ENCODE measurements at places on chromosomes 1 and 21.

DNA sequence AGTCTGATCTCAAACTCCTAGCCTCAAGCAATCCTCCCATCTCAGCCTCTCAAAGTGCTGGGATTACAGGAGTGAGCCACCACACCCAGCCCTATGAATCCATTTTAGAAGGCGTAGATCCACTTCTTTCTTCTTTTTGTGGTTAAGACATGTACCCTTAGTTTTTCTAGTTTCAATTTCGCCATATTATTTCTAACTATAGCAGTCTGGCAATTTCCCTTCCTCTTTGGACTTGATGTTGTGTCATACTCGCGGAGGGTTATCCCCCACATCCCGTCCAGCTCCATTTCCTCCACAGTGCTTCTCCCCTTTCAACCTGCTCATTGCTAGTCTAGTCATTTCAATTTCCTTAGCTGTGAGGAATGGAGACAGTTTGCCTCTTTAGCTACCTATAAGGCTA lies 5.2 kb upstream of the LRRC8D start:
- DNase-seq = no peak

GRCh38 chr1:204337036-204337429 lies 22.7 kb downstream of the PLEKHA6 start:
- no peak for DNase-seq

GRCh38 chr1:6596886-6597776 lies 5.5 kb downstream of the KLHL21 start:
- DNase-seq = no peak

- DNase-seq = no peak
Measured at GRCh38 chr1:14824314-14824915, 225.9 kb downstream of the KAZN start.

- no peak for DNase-seq
Measured at GRCh38 chr1:21773585-21773984, 9.4 kb downstream of the USP48 start.

DNA sequence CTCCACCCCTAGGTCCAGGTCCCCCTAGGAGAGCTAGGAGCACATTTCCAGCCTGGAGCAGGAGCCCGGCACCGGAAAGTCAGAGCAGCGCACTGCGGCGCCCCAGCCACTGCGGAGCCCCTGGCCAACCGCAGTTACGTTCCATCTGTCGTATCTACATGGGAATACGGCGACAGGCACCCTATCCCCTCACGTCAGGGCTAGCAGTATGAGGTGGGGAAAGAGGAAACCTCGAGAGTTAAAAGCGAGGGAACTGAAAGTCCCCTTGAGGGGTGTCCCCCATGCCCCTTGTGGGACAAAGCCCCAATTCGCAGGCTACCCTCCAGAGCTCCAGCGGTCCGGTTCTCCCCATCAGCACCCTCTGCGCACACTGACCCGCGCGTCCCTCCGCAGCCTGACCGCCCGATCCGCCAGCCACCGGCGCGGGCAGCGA lies 995 bp downstream of the COLGALT2 start:
- no peak for DNase-seq

- DNase-seq = no peak
Measured at GRCh38 chr1:227355542-227356245, 37.4 kb upstream of the CDC42BPA start.

- DNase-seq = no peak
Measured at GRCh38 chr1:9164919-9165318, 36.0 kb upstream of the GPR157 start.

DNA sequence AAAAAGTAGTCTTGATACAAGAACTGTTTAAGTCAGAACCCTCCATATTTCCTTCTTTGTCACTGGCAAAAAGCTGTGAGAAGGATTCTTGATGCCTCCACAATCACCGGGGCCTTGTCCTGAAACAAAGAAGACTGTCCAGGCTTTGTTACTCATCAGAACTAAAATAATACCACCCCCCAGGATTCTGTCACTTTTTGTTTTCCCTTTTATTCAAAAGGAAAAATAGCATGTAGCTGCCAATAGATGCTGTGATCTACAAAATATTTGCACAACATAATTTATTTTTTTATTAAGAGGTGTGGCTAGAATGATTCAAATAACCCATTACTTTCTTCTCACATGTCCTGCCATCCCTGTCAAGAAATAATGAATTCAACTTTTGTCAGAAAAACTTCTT lies 173.7 kb downstream of the LYPLAL1 start:
- no peak for DNase-seq

DNA sequence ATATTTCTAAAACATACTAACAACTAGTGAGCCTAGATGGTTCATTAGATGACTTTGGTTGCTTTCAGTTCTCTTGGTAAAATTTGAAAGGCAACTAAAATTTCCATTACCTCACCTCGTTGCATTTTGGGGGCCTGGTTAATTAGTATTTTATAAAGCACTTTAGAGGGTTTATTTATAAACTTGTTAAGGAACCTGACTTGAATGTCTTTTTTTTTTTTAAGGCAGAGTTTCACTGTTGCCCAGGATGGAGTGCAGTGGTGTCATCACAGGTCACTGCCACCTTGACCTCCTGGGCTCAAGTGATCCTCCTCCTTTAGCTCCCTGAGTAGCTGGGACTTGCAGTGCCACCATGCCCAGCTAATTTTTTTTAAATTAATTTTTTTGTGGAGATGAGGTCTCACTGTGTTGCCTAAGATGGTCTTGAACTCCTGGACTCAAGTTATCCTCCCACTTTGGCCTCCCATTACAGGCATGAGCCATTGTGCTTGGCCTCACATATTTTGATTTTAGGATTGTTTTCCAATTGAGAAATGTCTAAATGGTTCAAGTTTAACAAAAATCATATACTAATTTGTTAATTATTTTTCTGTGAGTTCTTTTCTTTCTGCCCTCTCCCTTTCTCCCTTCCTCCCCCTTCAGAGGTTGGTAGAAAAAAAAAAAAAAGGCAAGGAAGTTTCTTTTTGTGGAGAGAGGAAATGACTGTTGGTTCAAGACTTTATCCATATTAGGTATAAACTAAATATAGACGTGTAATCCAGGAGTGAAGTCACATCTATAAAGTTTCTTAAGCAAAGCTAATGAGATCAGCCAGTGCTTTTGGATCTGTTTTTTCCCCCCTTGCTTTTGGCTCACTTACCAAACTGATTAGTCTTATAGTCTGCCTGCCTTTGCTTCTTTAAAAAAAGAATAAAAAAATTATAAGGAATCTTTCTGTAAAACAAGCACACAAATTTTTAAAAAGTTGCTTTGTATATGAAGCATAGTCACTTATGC lies 24.7 kb downstream of the CLIC4 start:
- DNase-seq = no peak

DNA sequence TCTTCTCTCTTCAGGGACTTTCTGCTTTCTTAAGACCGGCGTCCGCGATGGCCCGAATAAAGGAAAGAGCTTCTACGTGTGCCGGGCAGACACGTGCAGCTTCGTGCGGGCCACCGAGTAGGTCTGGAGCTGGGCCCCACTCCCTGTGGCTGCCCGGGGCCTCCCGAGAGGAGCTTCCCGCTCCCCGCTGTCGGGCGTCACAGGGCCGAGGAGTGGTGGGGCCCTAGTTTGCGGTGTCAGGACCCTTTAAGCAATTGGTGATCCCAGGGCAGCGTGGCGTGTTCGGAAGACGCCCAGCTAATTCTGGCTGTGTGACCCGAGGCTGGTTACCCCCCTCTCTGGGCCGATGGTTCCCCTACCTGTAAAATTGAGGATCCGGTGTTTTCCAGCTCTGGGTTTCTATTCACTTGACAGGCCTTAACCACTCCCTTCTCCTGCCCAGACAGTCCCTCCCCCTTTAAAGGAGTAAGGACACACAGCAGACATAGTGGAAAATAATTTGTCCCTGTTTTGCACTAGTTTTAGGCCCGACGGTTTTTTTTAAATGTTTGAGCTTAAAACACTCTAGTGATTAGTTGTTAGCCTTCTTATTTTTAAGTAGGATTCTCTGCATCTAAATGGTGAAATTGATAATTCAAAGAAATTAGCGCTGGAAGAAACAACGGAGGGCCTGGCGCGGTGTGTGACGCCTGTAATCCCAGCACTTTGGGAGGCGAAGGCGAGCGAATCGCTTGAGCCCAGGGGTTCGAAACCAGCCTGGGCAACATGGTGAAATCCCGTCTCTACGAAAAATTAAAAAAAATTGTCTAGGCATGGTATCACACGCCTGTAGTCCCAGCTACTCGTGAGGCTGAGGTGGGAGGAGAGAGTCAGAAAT lies 553 bp downstream of the TTF2 start:
- DNase-seq = no peak

GRCh38 chr1:7749126-7749525 lies 22.0 kb upstream of the VAMP3 start:
- DNase-seq = no peak

DNA sequence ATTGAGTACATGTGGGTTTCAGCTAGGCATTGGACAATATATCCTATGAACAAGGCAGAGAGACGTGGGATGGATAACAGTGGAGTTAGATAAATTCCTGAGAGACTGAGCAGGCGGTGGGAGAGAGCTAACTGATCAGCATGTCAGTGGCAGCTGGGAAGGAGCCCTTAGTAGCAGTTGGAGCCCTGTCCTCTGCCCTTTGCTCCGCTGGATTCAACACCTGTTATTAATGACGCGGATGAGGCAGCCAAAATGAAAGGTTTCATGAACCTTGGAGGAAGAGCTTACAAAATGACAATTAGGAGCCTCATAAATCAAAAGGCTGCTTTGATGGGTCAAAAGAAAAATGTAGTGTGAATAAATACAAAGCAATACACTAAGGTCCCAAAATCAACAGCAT lies 16.1 kb downstream of the UBIAD1 start:
- no peak for DNase-seq

DNA sequence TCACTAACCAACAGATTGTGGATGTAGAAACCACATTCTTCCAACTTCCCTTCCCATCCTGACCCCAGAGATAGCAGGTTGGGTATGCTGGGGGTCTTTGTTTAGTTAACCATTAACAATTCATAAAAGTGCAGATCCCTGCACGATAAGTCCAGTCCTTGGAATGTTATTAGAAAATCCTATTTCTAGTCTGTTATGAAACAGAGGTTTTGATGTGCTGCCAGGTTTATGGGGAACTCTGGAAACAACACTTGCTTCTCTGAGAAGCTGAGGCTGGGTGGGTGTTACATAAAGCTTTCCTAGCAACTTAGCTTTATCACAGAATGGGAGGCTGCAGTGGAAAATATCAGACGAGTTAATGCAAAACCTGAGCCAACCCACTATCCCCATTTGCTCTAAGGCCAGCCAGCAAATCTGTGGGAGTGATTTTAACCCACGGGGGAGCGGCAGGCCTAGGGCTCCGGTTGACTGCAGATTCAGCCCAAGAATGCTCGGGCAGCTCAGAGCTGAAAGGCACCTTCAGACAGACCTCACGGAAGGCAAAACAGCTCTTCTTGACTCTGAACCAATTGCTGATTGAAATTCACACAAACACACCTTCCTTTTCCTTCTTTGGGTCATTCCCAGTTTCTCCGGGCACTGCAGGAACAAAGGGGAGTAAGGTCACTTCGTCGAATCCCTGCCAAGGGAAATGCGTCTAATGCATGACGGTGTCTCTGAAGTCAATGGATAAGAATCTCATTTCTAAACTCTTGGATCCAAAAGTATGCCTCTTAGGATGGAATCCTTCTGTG lies 111.7 kb upstream of the IRF2BP2 start:
- no peak for DNase-seq

DNA sequence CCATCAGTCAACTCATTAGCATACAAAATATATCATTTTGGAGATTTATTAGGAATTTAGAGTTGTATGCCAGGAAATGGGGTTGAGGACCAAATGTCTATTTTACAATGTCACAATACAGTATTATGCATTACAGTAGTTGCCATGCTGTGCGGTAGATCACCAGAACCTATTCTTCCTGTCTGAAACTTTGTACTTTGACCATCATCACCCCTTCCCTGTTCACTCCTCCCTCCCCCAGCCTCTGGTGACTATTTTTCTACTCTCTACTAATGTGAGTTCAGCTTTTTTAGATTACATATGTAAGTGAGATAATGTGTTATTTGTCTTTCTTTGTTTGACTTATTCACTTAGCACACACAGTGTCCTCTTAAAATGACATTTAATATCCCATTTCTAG lies 50.8 kb downstream of the PTBP2 start:
- DNase-seq = no peak

- DNase-seq = no peak
Measured at GRCh38 chr1:43381612-43382011, 8.0 kb downstream of the MED8 start.

DNA sequence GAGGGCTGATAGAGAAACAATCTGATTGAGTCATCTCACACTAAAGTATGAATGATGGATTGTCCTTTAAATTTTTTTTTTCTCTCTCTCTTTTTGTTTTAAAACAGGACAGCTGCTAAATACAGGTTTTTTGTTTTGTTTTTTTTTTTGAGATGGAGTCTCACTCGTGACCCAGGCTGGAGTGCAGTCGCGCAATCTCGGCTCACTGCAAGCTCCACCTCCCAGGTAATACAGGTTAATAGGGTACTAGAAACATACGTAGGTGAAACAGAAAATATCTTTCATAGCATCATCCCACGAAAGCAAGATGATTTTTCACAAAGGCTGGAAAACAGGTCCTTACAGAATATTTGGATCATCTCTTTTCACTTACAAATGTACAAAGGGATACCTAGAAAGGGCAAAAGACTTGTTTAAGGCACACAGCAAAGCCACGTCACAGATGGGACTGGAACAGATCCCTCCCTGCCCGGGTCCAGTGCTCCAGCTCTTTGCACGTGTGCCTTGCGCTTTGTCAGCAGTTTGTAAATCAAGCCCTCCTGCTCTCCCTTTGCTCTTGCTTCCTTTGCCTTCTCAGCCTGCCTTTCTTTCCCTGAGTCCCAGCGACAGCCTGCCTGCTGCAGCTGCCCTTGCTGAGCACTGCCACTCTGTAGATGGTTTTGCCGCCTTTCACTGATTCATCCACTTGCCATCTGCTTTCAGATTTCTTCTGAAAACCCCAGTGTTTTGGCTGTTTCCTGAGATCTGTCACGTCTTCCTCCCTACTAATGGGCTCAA lies 171.3 kb upstream of the BEND5 start:
- no peak for DNase-seq

GRCh38 chr1:86137436-86137835 lies 19.1 kb downstream of the COL24A1 start:
- DNase-seq = no peak

DNA sequence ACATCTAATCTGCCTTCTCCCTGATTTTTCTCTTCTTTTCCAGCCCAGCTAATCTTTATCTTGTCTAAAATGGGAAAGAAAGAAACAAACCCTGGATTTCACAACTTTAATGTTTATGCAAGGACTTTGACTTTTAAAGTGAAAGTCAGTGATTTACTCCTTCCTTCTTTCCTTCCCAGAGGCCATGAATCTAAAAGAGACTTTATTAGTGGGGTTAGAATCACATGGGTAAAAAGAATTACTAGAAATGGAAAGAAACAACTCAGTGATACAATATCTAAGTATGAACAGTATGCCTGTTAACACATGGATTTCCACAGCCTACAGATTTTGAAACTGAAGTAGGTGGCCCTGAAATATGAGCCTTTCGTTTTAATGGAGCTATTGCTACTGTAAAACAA lies 59.8 kb upstream of the KCNK2 start:
- no peak for DNase-seq

DNA sequence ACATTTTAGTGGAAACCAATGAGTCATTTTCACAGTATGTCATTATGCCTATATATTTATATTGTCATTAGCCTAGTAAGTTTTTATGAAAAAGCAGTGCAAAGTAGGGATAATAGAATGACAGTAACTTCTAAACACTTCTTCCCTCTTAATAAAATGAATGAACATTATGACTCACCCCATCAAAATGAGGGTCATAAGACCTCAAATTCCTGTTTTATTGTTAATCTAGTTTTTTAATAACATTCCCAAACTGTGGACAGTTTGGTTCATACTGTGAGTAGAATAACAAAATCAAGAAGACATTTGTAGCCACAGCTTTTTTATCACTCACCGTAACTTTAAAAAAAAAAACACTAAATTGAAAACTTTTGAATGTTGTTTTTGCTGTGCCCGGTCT lies 160.5 kb downstream of the LRRC40 start:
- no peak for DNase-seq

- DNase-seq = no peak
Measured at GRCh38 chr1:66033781-66034180, 241.1 kb downstream of the PDE4B start.
